ENCODE measurements at places on chromosomes 6 and 20.

DNA sequence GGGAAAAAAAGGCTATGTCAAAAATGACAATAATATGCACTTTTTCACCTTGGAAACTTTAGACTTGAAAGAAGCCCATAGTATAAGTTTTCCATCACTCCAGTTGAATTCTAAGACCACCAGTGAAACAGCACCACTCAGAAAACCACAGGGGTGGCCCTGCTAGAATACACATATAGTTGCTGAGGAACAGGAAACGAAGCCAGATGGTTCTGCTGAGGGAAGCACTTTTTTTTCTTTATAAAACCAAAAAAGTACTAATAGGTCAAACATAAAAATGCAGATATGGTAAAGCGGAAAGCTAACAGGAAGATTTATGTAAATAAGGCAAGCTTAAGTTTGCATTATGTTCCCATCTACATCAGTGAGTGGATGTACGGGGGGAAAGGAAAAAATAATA is 303.9 kb downstream of the FOXC1 start:
- H3K27me3 ChIP-seq = no peaks in the 10 kb centered on the region
- H3K27ac ChIP-seq = peak overlapping the region; percentile 6
- H3K36me3 ChIP-seq = no peaks in the 10 kb centered on the region
- H3K4me1 ChIP-seq = peaks cover 15% of the 10 kb centered on the region
- H3K4me3 ChIP-seq = no peak overlapping the region

- no peaks in the 10 kb centered on the region for H3K4me1 ChIP-seq
- H3K36me3 ChIP-seq = peaks cover 30% of the 10 kb centered on the region
- DNase-seq = no peak
- H3K4me3 ChIP-seq = no peak overlapping the region
- H3K27me3 ChIP-seq = no peaks in the 10 kb centered on the region
- peak overlapping the region; percentile 27 for H3K27ac ChIP-seq
Measured at GRCh38 chr20:49245921-49246740, 26.9 kb downstream of the DDX27 start.

DNA sequence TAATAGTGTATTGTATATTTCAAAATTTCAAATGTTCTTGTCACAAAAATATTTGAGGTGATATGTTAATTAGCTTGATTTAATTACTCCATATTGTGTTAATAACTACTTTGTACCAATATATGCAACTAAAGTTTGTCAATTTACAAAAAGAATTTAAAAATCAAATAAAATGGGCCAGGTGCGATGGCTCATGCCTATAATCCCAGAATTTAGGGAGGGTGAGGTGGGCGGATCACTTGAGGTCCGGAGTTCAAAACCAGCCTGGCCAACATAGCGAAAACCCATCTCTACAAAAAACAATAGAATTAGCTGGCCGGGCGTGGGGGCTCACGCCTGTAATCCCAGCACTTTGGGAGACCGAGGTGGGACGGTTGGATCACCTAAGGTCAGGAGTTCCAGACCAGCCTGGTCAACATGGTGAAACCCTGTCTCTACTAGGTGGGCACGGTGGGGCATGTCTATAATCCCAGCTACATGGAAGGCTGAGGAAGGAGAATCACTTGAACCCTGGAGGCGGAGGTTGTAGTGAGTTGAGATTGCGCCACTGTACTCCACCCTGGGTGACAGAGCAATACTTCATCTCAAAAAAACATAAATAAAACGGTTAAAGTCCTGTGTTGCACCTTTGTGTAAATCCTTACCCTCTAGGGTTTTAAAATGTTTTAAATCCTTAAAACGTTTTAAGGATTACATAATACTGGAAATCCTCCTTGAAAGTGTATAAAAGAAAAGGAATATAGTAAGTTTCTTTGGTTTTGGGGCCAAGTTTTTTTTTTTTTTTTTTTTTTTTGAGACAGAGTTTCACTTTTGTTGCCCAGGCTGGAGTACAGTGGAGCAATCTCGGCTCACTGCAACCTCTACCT is 4.0 kb downstream of the HSPA1B start:
- H3K4me1 ChIP-seq = peaks cover 32% of the 10 kb centered on the region
- H3K27ac ChIP-seq = peak overlapping the region; percentile 96
- no peaks in the 10 kb centered on the region for H3K27me3 ChIP-seq
- DNase-seq = no peak

DNA sequence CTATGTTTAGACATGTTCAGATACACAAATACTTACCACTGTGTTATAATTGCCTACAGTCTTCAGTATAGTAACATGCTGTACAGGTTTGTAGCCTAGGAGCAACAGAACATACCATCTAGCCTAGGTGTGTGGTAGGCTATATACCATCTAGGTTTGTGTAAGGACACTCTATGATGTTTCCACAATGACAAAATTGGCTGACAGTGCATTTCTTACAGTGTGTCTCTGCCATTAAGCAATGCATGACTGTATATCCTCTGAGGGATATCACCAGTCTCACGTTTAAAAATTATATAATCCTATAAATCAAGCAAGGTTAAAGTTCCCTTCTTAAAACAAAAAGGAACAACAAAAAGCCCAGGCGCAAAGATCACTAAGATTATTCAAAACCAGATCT is 352.2 kb downstream of the BTBD9 start:
- H3K36me3 ChIP-seq = peaks cover 5% of the 10 kb centered on the region
- H3K27ac ChIP-seq = no peak overlapping the region
- no peaks in the 10 kb centered on the region for H3K27me3 ChIP-seq
- peaks cover 22% of the 10 kb centered on the region for H3K4me1 ChIP-seq

GRCh38 chr6:75748743-75749538 is at the start of gene MYO6:
MYO6 (plus strand) TSS chr6:75749239; CDS start chr6:75817548, 68,309 bp downstream.
- peaks cover 42% of the 10 kb centered on the region for H3K4me1 ChIP-seq
- peak; percentile 74 for DNase-seq
- H3K27me3 ChIP-seq = no peaks in the 10 kb centered on the region
- no peaks in the 10 kb centered on the region for H3K36me3 ChIP-seq

DNA sequence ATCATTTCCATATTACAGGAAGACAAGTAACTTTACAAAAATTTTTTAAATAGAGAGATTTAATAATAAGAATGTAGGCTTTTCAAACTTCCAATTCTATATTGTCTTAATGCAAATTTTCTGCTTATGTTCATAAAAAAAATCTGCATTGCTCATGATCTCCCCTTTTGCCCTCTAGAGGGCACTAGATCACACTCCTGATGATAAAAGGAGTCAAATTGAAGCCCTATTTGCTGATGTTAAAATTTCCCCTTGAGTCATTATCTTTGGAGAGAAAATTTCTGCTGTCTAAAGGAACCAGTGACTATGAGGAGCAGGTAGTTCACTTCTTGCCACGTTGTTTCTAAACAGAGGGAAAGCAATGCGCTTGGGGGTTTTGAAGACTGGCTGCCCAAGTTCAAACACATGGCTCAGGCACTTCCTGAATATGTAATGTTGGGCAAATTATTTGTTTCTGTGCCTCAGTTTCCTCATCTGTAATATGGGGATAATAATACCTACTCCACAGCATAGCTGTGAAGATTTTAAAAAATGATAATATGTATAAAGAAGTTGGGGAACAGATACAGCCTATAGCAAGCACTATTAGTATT is 874.2 kb downstream of the TFAP2A start:
- no peaks in the 10 kb centered on the region for H3K36me3 ChIP-seq
- H3K27me3 ChIP-seq = no peaks in the 10 kb centered on the region
- H3K4me1 ChIP-seq = peaks cover 3% of the 10 kb centered on the region
- H3K27ac ChIP-seq = no peak overlapping the region
- no peak overlapping the region for H3K4me3 ChIP-seq
- no peak for DNase-seq

DNA sequence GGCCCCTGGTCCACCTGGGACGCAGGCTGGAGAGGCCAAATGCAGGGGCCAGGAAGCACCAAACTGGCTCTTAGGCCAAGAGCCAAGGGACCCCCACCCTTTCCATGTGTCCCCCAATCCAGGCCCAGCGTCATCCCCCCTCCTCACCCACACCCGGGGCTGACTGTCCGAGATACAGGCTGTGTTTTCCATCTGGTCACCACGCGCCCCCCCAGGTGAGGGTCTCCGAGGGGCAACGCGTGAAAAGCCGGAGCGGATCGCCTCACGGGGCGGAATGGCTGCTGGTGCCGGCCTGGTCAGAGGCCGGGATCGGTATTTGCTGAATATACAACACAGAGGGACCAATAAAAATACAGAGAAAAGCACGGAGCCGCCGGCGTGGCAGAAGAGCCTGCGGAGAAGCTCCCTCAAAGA is 5.2 kb upstream of the ABHD16B start:
- no peak overlapping the region for H3K27ac ChIP-seq
- H3K36me3 ChIP-seq = peaks cover 5% of the 10 kb centered on the region
- no peaks in the 10 kb centered on the region for H3K27me3 ChIP-seq
- H3K4me1 ChIP-seq = peaks cover 30% of the 10 kb centered on the region
- H3K4me3 ChIP-seq = no peak overlapping the region

DNA sequence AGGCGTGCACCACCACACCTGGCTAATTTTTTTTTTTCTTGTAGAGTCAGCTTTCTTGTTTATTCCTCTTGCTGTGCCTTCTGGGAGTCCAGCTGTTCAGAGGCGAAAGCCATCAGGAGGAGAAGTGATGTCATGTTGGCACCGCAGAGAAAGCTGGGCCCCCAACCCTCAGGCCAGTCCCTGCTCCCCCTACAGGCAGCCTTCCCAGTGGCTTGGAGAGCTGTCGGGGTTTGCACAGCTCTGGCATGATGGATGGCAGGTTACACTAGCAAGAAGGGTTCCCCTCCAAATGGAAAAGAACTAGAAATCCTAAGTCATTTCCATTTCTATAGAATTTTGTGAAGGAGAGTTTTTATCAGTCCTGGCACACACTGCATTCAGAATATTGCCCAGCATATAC is 72.6 kb downstream of the C6orf52 start:
- peaks cover 35% of the 10 kb centered on the region for H3K36me3 ChIP-seq
- no peak for DNase-seq
- H3K4me1 ChIP-seq = peaks cover 6% of the 10 kb centered on the region
- H3K27ac ChIP-seq = no peak overlapping the region

DNA sequence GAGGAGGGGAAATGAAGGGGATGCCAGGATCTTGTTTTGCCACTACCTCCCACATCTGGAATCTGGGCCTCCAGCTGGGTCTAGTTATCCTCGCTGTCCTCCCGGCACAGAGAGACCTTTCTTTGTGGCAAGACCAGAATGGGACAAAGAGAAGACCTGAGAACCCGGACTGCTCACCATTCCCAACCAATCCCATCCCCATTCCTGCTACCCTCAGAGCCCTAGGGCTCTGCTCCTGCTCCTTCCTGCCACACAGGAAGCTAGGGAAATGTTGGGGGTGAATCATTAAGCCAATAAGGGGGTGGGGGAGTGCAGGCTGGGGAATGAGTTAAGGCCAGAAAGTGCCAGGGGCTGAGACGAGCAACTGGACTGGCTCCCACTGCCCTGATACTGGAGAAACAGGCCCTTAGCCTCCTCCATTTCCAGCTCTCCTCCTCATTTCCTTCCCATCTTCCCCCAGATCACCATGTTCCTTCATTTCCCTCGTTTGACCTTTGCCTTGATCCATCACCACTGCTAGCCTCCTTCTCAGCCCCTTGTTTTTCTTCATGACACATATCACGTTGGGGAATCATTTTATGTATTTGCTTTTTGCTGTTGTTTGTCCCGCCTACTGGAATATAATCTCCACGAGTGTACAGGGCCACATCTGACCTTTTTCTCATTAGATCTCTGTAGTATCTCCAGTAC is 4.6 kb upstream of the IER3 start:
- no peak overlapping the region for H3K4me3 ChIP-seq
- no peak for DNase-seq
- H3K27ac ChIP-seq = peak overlapping the region; percentile 52

- no peak overlapping the region for H3K27ac ChIP-seq
- H3K36me3 ChIP-seq = no peaks in the 10 kb centered on the region
- no peak overlapping the region for H3K4me3 ChIP-seq
- H3K27me3 ChIP-seq = peaks cover 1% of the 10 kb centered on the region
Measured at GRCh38 chr6:132259070-132259469, 142.2 kb downstream of the MOXD1 start.

DNA sequence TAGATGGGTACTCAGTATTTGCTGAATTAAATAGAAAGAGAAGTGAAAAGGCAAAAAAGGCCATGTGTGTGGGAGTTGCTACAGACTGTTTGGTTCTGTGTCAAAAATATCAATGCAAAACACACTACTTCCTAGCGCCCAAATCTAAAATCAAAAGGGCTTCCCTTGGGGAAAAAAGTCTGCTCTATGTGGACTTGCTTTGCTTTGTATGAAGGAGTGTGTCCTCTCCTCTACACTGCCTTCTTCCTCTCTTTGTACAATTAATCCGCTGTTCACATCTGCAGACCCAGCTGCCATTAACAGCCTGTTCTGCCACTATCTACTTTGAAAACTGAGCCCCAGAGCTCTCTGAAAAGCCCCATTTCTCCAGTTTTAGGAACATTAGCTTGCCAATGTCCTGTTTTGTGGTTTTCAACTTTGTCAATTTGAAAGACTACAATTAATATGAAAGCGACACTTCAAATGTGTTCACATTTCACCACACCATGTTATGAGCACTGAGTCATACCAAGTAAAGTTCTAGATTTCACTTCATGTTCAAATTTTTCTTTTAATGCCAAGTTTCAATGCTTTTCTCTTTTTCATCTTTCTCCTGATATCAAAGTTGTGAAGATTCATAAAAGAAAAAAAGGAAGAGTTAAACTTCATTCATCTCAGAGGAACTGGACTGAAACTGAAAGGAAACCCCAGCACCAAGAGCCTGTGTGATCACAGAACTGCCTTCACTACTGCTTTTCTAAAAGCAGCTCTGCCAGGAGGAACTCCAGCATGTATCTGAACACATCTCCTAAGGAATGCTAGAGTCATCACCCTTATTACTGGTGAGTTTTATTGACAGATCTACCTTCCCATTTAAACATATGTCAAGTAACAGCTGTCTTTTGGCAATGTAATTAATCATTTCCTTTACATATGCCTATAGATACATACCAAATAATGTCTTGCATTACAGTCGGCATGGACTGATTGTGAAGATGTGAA is 102.6 kb downstream of the KIF13A start:
- H3K4me1 ChIP-seq = peaks cover 18% of the 10 kb centered on the region
- no peak overlapping the region for H3K4me3 ChIP-seq
- no peak for DNase-seq
- H3K27me3 ChIP-seq = no peaks in the 10 kb centered on the region

- no peak overlapping the region for H3K27ac ChIP-seq
- no peaks in the 10 kb centered on the region for H3K36me3 ChIP-seq
- H3K4me1 ChIP-seq = no peaks in the 10 kb centered on the region
- peaks cover 6% of the 10 kb centered on the region for H3K27me3 ChIP-seq
- no peak for DNase-seq
Measured at GRCh38 chr6:40669343-40669742, 82.2 kb upstream of the LRFN2 start.

DNA sequence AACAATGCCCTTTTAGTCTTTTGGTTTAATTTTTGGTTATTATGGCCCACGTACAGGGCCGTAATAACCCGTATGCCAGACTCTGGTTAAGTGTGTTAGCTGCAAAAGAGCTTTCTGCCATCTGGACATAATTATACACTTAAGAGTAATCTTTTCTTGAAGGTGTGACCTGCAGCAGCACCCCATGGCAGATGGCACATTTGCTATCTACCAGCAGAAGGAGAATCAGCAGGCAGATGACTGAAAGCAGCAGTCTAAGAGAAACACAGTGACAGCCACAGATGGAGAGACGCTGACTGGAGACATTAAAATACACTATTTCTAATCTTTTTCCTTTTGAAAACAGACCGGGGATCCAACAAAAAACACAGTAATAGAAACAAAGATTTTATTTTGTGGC is 18.7 kb downstream of the ASF1A start:
- H3K4me1 ChIP-seq = no peaks in the 10 kb centered on the region
- no peak overlapping the region for H3K4me3 ChIP-seq
- no peak for DNase-seq
- H3K27me3 ChIP-seq = no peaks in the 10 kb centered on the region
- peaks cover 42% of the 10 kb centered on the region for H3K36me3 ChIP-seq
